MM.1S (cell line): ENCODE measurements at places on chromosomes 4 and X.

DNA sequence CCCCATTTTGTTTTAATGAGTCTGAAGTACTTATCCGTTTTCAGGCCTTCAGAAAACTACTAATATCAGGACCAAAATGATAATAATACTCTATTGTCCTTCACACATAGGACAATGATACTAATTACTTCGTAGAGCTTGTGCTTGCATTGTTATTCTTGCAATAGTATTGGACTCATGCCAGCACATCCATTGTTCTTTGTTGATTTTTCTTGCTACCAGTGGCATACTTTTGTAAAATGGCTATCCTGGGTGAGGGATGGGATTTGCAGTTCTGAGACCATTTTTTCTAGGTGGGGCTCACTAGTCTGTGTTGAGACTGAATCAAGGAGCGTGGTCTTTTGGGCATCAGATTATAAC lies 195.3 kb downstream of the MAML3 start:
- H3K27ac ChIP-seq: no peak overlapping the region
- H3K4me1 ChIP-seq: no peaks in the 10 kb centered on the region
- no peak for DNase-seq
- H3K27me3 ChIP-seq: no peaks in the 10 kb centered on the region

GRCh38 chrX:117511379-117511778 lies 605.2 kb downstream of the KLHL13 start:
- no peaks in the 10 kb centered on the region for H3K27me3 ChIP-seq
- no peaks in the 10 kb centered on the region for H3K4me1 ChIP-seq
- H3K4me3 ChIP-seq: no peak overlapping the region
- DNase-seq: no peak

- H3K27me3 ChIP-seq: peaks cover 26% of the 10 kb centered on the region
- H3K4me1 ChIP-seq: peaks cover 15% of the 10 kb centered on the region
- no peak for DNase-seq
- H3K36me3 ChIP-seq: no peaks in the 10 kb centered on the region
- H3K27ac ChIP-seq: no peak overlapping the region
Measured at GRCh38 chr4:15234856-15235126, 193.0 kb upstream of the C1QTNF7 start.

- no peak for DNase-seq
- no peaks in the 10 kb centered on the region for H3K27me3 ChIP-seq
- no peaks in the 10 kb centered on the region for H3K36me3 ChIP-seq
- H3K4me1 ChIP-seq: no peaks in the 10 kb centered on the region
- no peak overlapping the region for H3K4me3 ChIP-seq
- no peak overlapping the region for H3K27ac ChIP-seq
Measured at GRCh38 chrX:112137276-112137675, 54.7 kb upstream of the TRPC5 start.

DNA sequence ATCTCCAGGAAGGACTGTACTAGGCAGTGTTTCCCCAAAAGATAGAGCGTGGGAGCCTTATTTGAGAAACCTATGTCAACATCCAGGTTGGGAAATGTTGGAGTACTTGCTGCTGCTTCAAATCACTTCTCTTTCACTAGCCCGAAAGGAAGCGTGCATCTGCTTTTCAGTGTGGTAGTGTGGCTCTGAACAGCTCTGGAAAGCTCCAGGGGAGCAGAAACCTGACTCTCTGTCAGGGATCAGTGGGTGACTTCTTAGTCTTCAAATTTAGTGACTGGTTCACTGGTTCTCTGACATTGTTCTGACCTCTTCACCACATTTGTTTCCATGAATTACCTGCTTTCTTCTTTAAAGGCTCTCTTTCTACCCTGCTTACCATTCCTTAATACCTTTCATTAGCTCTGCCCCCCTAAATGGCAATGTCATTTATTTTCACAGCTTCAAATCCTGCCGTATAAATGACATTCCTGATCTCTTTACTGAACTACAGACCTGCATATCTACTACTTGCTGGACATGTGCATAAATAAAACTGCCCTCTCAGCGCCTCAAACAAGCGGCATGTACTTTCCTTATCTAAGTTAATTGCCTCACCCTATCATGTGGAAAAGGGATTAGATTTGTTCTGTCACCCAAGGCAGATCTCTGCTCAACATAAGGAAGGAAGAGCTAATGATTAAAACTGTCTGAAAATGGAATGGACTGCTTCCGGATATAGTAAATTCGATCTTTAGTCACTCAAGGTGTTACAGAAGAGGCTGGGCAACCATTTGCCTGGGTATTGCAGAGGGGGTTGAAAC lies 37.0 kb downstream of the DLG3 start:
- H3K27ac ChIP-seq: no peak overlapping the region
- no peaks in the 10 kb centered on the region for H3K36me3 ChIP-seq
- H3K4me1 ChIP-seq: no peaks in the 10 kb centered on the region

DNA sequence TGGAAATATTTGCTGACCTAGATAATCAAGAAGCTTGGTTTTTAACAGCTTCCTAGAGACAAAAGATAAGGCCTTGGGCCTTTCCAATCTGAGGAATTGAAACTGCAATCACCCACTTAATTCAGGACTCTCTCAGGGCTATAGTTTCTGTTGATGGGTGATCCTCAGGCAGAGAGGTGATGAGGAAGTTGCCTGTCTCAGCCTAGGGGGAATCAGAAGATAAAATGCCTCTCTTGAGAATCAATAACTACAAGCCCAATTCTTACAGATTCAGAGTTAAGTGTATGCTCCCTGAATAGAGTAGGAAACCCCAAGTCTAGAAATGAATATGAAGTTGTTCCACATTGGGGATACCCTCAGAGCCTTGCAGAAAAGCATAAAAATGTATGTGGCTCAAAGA lies 45.5 kb downstream of the NFKB1 start:
- H3K4me1 ChIP-seq: peaks cover 45% of the 10 kb centered on the region
- H3K27me3 ChIP-seq: no peaks in the 10 kb centered on the region
- no peaks in the 10 kb centered on the region for H3K36me3 ChIP-seq
- DNase-seq: no peak
- no peak overlapping the region for H3K4me3 ChIP-seq

DNA sequence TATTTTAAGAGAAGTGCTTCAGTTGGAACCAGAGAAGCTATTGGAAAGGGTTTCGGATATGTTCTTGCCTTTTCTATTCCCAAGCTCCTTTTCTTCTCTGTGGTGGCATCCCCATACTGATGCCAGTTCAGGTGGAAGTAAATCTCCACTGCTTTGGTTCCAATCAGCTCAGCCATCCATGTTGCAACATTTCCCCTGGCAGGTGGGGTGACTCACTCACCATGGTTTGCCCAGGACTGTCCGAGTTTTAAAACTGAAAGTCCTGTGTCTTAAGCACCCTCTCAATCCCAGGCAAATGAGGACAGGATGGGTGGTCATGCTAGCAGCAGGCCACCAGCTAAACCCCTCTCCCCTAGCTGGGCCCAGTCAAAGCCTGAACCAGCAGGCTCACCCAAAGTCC lies 15.1 kb downstream of the RAI2 start:
- no peaks in the 10 kb centered on the region for H3K4me1 ChIP-seq
- H3K27me3 ChIP-seq: no peaks in the 10 kb centered on the region
- no peak overlapping the region for H3K27ac ChIP-seq
- DNase-seq: no peak
- H3K4me3 ChIP-seq: no peak overlapping the region
- no peaks in the 10 kb centered on the region for H3K36me3 ChIP-seq

- no peaks in the 10 kb centered on the region for H3K4me1 ChIP-seq
- H3K27me3 ChIP-seq: no peaks in the 10 kb centered on the region
- H3K36me3 ChIP-seq: no peaks in the 10 kb centered on the region
Measured at GRCh38 chr4:142600952-142601351, 245.1 kb downstream of the INPP4B start.

DNA sequence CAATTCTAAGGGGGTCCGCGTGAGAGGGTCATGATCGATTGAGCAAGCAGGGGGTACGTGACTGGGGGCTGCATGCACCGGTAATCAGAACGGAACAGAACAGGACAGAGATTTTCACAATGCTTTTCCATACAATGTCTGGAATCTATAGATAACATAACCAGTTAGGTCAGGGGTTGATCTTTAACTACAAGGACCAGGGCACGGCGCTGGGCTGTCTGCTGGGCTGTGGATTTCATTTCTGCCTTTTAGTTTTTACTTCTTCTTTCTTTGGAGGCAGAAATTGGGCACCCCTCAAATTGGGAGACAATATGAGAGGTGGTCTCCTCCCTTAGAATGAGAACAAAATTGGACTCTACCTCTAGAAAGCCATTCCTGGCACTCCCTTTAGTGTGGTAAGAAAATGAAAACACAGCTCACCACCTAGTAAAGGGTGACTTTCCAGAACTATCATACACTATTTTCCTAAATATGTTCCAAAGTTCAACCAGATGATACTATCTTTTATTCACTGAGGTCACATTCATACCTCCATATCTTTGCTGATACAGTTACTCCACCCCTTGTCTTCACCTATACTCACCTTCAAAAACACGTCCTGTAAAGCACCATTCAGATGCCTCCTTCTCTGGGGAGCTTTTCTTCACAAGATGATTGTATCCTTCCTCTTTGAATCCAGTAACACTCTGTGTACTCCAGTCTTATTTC lies 1058.3 kb upstream of the SLIT2 start:
- no peak overlapping the region for H3K27ac ChIP-seq
- no peak overlapping the region for H3K4me3 ChIP-seq
- DNase-seq: no peak
- H3K4me1 ChIP-seq: 0 out of 2 replicates have a peak, but pooled peaks cover 3% of the 10 kb centered on the region

DNA sequence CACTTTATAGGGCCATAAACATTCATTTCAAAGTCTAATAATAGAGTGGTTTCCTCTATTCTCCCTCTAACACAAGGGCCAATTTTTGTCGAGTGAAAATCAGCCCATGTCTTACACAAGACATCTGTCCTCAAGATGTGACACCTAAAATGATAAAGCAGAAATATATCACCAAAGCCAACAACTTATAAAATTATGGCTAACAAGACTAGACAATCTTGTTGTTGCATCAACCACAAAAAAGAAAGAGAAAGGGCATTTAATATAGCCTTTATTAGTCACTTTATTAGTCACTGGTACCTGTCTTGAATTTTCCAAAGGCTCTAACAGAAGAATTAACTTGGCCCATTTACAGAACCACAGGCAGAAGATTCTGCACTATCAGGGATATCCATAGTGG lies 161.6 kb downstream of the SMIM20 start:
- H3K27ac ChIP-seq: no peak overlapping the region
- no peaks in the 10 kb centered on the region for H3K36me3 ChIP-seq
- no peak overlapping the region for H3K4me3 ChIP-seq
- DNase-seq: no peak
- H3K4me1 ChIP-seq: no peaks in the 10 kb centered on the region
- no peaks in the 10 kb centered on the region for H3K27me3 ChIP-seq

- H3K36me3 ChIP-seq: no peaks in the 10 kb centered on the region
- peaks cover 55% of the 10 kb centered on the region for H3K27me3 ChIP-seq
- no peak for DNase-seq
- H3K27ac ChIP-seq: no peak overlapping the region
Measured at GRCh38 chr4:7419961-7420660, 14.6 kb downstream of the PSAPL1 start.

- H3K27me3 ChIP-seq: no peaks in the 10 kb centered on the region
- no peaks in the 10 kb centered on the region for H3K36me3 ChIP-seq
- no peak for DNase-seq
- H3K4me3 ChIP-seq: no peak overlapping the region
- H3K27ac ChIP-seq: no peak overlapping the region
- H3K4me1 ChIP-seq: no peaks in the 10 kb centered on the region
Measured at GRCh38 chrX:130418740-130419139, 17.0 kb downstream of the RBMX2 start.

DNA sequence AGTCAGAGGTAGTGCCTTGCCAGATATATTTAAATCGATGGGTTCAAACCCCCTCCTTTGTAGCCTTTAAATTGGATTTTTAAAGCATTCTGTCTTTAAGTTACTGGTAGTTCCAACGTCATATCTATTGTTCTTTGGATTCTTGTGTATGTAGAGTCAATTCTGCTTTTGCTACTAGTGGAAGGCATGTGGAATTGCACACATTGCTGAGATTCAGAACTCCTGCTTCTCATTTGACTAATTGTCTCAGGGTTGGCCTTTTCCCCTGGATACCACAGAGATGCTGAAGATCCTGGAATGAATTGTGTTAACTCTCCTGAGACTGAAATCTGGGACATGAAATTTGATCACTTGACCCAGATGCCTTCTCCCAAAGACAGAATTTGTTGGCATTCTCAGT lies 328.3 kb upstream of the RPS6KA3 start:
- H3K4me3 ChIP-seq: no peak overlapping the region
- H3K36me3 ChIP-seq: no peaks in the 10 kb centered on the region
- no peak for DNase-seq
